ENCODE measurements at places on chromosomes 1 and 21. TPM values are rescaled to one million over a fixed set of nuclear protein-coding genes. Genes with fewer than 3 reads are reported as not detected.

Gene GPR137B
- polyA plus RNA-seq, result 4.6 TPM

Gene ZSWIM5
- 0.55 TPM for polyA plus RNA-seq

Gene CCSAP
- polyA plus RNA-seq, result 7.0 TPM

Gene SH3BP5L
- polyA plus RNA-seq, result 17.4 TPM

Gene TMEM82
- not detected for polyA plus RNA-seq

Gene HTR6
- polyA plus RNA-seq, result not detected

Gene PAQR6
- 1.6 TPM for polyA plus RNA-seq

Gene SOX13
- polyA plus RNA-seq, result 29.3 TPM

Gene CD164L2
- polyA plus RNA-seq, result not detected

Gene MEX3A
- 21.7 TPM for polyA plus RNA-seq

Gene STIL
- 2.8 TPM for polyA plus RNA-seq

Gene RNU5D-1
- polyA plus RNA-seq, result not detected

Gene OR10J1
- polyA plus RNA-seq, result not detected

Gene THEMIS2
- not detected for polyA plus RNA-seq

Gene WNT2B
- polyA plus RNA-seq, result 4.1 TPM

Gene DDAH1
- polyA plus RNA-seq, result 70.0 TPM

Gene SERPINC1
- 0.52 TPM for polyA plus RNA-seq

Gene SLC35F3
- polyA plus RNA-seq, result 0.52 TPM

Gene KRTAP10-9
- polyA plus RNA-seq, result not detected

Gene ANKRD65
- 11.1 TPM for polyA plus RNA-seq

Gene FCRL6
- polyA plus RNA-seq, result 0.23 TPM

Gene IGSF5
- polyA plus RNA-seq, result 1.3 TPM

Gene MAP3K21
- not detected for polyA plus RNA-seq

Gene CD53
- polyA plus RNA-seq, result 6.0 TPM

Data from muscle of arm (tissue), 14 donors.